ENCODE measurements at places on chromosomes 2 and 18.
A peak's percentile ranks its signal among the peaks of the same experiment; 100 is the strongest.

DNA sequence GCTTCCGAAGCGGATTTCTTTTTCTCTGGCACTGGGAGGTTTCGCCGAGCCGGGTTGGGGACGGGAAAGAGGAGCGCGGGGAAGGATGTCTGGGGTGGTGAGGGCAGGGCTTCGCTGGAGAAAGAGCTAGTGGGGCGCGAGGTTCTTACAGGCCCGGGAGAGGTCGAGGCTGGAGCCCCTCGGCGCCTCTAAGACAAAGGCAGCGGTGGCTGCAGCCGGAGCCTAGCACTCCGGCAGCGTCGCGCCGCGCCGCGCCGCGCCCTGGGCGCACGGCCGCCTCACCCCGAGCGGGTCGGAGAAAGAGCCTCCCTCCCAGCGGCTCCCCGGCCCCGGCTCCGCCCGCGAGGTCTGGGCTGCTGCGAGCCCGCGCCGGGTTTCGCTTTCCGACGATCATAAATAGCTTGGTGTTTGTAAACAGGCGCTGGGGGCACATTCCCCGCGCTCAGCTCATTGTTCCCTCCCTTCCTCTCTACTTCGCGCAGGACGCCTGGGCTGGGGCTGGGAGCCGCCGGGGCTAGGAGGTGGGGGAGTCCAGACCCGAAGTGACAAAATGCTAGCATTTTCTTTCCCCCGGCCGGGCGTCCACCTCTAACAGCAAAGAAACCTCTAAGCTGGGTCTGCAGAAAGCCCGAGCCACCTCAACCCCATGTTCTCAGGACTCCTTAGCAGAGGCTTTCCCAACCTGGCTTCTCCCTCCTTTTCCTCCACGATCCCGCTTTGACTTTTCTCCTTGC is 813 bp upstream of the MEIS1 start:
- peak; percentile 68 for DNase-seq

DNA sequence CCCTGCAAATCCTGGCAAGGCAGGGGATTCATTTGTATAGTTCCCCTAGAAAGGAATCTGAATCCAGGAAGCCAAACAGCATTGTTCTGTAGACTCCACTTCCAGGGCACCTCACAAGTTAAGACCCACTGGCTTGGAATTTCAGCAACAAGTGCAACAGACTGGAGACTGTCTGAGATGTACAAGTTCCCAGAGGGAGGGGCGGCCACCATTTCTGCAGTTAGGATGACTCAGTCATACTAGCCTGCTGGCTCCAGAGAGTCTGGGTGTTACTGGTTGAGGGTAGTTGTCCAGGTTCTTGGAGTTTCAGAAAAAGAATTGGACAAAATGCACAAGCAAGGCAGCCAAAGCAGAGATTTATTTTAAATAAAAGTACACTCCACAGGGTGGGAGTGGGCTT is 384.2 kb downstream of the DSC3 start:
- DNase-seq: no peak

- DNase-seq: no peak
Measured at GRCh38 chr2:11629851-11630250, 40.1 kb downstream of the NTSR2 start.

DNA sequence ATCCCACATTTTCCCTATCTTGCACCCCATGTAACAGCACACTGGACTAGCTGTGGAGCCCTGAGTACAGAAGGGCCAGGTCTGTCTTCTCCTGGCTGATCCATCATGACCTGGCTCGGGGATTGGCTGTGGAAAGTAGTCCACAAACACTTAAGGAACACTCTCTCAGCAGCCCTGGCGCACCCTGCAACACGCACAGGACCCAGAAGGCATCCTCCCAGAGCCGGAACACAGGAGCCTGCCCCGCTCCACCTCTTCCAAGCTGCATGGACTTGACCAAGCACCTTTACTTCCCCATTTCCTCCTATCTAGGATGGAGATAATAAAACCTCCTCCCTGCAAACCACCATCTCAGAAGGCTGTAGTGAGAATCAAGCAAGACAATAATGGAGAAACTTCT is 151.7 kb downstream of the CTIF start:
- peak; percentile 15 for DNase-seq

DNA sequence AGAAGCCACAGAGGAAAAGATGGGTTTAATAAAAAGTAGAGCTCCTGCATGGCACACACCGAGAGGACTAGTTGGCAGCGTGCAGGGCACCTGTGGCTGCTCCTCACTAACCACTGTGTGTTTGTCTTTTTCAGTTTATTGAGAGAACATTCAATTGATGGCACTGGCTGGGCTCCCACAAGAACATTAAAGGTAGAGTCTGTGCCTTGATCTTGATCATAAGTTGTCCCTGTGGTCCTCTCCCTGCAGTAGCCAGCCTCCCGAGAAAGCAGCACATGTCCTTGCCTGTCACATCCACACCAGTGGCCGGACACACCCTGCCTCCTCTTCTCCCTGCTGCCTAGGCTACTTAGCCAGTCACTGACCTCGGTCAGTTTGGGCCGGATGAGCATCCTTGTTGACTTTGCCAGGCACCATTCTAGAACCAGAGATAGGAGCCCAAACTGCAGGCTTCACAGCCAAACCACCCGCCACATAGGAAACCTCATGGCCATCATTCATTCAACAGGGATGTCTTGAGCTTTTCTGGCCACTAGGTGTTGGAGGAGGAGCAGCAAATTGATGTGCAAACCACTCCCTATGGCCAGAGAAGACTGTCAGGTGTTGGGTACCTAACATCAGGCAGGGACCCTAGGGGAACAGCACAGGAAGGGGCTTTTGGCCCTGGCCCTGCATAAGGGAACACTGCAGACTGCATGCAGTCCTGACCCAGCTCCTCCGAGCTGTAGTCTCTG is 30.2 kb upstream of the SCLY start:
- DNase-seq: no peak

GRCh38 chr18:37869051-37869450 is 303.5 kb upstream of the CELF4 start:
- DNase-seq: no peak

DNA sequence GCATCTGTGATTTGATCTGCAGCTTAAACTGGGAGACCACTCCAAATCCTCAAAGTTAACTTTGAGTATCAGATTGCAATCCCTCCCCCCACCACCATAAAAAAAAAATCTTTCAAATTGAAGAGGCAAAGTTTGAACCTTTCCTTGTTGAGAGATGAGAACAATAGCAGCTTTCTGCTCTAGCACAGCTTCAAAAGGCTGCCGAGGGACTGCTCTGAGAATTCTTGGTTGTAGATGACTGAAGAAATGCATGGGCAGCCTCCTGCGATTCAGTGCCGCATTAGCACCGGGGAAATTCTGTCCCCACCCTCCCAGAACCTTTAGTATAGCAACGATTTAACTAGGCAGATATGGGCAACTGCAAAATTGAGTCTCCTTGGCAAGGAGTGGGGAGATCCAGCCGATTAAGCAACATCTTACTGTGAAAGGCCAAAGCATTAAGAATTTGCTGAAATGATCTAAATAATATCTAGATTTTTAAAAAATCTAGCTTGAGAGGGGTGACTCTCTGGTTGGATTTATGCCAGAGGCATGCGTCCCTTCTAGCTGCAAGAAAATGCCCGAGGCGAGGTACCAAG is 3.9 kb upstream of the SP5 start:
- DNase-seq: no peak

DNA sequence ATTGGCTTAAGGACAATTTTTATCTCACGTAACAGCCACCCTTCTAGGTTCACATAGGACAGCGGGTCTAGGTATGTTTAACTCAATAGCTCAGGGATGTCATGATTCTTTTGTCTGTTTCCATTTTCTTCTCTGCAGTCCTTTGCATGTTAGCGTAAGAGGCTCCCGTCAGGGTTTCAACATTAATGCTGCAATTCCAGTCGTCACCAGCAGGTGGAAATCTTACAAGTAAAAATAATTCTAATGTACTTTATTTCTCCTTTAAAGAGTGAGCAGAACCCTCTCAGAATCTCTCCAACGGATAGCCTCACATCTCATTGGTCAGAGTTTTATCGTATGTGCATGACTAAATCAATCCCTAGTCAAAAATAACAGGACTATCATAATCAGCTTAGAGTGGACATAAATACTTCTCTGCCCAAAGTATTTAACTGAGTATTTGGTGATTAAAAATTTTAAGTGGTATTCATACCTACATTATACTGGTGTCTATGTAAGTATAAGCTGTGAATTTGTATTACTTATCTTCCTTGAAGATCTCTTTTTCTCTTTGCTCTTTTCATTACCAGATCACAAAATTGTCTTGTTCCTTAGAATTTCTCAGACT is 487.2 kb upstream of the GCFC2 start:
- peak; percentile 51 for DNase-seq

- no peak for DNase-seq
Measured at GRCh38 chr2:99476629-99477028, 13.2 kb downstream of the REV1 start.

GRCh38 chr18:36354989-36355388 is 57.5 kb downstream of the FHOD3 start:
- no peak for DNase-seq

- no peak for DNase-seq
Measured at GRCh38 chr2:111058264-111058663, 62.5 kb upstream of the BCL2L11 start.

- DNase-seq: no peak
Measured at GRCh38 chr2:150900913-150901312, 360.8 kb downstream of the RBM43 start.

GRCh38 chr2:42675815-42676214 is 88.1 kb downstream of the OXER1 start:
- no peak for DNase-seq

DNA sequence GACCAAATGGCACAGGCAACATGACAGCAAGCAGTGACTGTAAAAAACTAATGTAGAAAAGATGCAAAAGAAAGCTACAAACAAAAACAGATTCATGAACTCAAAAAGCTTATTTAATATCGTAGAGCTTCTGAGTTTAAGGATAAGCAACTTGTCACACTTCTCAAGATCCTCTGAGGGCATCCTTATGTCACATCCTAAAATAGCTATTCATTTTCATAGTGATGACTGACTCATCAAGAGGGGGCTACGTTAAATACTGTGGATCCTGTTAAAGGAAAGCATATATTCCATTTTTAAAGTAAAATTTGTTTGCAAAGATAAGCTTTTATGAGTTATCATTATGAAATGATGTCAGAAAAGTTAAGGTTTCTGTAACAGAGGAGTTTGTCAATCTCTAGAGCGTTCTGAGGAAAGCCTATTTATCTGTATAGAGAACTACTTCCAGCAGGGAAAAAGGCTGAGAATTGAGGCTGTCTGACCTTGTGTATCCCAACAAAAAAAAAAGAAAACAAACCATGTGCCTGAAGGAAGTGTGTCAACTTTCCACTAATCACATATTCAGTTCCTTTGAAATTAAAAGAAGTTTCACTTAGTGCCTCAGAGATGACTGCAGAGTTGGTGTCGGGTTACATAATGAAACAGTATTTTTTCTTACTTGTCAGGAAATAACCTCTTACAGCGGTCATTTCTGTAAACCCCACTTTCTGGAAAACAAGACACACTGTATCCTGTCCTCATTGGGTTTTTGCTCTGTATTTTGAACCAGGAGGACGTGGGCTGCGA is 115.5 kb downstream of the ESCO1 start:
- peak; percentile 11 for DNase-seq

DNA sequence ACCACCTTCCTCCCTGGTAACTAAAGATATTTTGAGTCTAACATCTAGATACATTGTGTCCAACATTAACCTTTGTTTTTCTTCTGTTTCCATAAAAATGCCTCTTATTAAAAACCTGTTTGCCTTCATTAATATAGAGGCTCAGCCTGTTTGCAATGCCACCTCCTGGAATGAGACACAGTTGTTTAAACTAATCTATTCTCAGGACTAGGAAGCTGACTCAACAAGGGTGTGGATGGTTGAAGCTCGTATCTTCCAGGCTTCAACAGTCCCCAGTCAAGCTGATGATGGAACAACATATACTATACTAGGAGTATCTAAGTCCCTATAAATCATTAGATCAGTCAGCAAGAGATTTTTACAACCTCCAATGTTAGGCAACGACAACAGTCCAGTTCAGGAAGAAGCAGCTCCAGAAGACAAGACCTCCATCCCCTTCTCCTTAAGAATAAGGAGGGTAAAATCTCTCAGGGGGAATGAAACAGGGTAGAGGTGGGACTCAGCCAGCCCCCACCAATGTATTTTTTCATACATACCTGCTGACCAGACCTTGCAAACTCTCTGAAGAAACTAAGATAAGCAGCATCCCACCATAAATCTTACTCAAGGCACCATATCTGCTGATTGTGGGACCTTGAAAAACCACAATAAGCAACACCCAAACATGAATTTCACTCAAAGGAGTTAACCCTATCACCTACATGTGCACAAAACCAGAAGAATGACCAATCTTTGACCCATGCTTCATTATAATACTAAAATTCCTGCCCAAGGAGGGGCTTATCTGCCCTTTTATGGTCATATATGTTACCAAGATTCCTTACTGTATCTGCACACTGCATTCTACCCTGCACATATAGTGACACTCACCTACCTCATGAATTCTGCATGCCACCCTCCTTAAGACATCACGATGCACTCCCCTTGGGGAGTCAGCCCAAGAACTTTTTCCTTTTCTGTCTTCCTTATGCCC is 21.4 kb downstream of the ZNF24 start:
- no peak for DNase-seq

GRCh38 chr18:9066358-9066757 is 36.1 kb upstream of the NDUFV2 start:
- DNase-seq: no peak

GRCh38 chr2:109472974-109473373 is 140.8 kb downstream of the SEPTIN10 start:
- no peak for DNase-seq

DNA sequence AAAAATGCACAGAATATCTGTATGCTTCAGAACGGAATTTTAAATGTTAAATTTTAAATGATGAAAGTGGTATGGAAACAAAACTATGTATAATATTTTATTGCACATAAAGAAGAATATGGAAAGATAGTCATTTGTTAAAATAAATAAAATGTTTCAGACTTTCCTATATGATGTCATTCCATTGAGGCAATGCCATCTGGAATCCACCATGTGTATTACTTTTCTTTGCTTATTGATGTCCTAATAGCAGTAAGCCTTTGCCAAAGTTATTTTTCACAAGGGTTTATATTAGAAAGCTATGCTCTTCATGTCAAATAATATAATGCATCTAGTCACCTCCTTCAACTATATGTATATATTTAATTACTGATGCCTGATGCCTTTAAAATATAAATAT is 601.6 kb upstream of the PKDCC start:
- no peak for DNase-seq

- DNase-seq: no peak
Measured at GRCh38 chr18:13999231-13999630, 83.9 kb upstream of the MC2R start.

- DNase-seq: no peak
Measured at GRCh38 chr18:31603315-31603714, 11.6 kb downstream of the TTR start.

- peak; percentile 65 for DNase-seq
Measured at GRCh38 chr2:100178085-100178788, 35.8 kb upstream of the AFF3 start.

GRCh38 chr2:170235860-170236679 is 58.1 kb downstream of the MYO3B start:
- peak; percentile 71 for DNase-seq

Measured in KBM-7 (cell line).